ENCODE measurements at places on chromosomes 13 and 19.

- no peak for DNase-seq
Measured at GRCh38 chr13:21006141-21007005, 55.0 kb downstream of the LATS2 start.

DNA sequence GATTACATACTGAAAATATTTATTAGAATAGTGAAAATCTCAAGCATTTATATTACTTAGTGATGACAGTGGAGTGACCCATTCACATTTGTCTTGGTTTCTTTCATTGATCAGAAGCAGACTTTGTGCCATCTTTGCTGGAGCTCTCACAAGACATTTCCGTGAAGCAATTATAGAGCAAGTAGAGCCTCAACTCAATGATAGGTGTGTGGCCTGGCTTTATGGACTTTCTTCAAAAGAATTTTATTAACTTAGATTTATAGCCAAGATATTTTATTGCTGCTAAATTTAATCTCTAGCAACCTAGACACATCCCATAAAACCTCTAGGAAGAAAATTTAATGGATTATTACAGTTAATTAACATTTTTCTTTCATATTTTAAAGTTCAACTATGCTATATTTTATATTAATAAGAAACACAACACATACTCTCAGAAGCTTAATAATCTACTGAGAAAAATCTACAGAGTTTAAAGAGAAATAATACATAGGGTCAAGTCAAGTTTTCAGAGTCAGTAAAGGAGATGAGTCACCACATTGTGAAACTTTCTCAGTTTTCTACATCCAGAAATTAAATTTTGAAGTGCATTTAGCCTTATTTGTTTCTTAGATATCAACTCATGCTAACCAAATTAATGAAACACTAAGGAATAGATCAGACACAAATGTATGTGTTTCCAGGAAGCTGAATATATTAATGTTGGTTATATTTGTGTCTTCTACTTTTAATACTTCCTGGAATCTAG, 160.5 kb downstream of the LACC1 start:
- no peak for DNase-seq

DNA sequence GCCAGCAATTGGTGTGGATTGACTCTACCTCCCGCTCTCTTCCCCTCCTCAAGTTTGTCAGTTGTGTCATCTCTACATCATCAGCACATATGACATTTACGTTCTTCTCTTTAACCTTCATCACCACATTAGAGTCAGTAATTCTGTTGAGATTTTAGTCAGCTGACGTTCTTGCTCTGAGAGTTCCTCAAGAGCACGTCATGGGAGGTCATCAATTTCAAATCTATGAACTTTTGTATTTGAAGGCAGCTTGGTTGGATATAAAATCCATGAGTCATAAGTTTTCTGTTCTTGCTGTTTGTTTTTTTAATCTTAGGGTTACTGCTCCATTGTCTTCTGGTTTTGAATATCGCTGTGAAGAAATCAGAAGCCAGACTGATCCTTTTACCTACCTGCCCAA, 21.8 kb upstream of the ARGLU1 start:
- no peak for DNase-seq

GRCh38 chr13:30830638-30830965, 75.5 kb upstream of the MEDAG start:
- DNase-seq, result no peak

GRCh38 chr13:32600890-32601289, 14.6 kb downstream of the PDS5B start:
- no peak for DNase-seq

DNA sequence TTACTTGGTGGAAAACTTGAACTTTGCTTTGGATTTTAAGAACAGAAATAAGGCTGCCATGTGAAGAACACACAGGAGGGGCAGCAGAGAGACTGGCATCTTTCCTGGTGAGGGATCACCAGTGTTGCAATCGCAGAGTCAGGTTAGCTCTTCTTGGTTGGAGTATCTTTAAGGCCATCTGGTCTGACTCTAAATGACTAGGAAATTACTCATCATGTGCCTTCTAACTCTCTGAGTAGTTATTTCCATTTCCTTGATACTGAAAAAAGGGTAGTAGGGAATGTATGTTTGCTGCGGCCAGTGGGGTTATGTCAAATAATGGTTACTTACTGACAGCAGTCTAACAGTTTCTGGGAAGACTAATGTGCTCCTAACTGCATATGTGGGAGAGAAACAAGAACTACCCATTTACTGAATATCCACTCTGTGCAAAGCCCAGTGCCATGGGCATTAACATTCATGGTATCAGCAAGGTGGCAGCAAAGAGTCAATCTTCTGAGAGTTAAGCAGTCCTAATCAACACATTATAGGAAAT, 122.1 kb downstream of the COG6 start:
- DNase-seq, result peak; percentile 31

DNA sequence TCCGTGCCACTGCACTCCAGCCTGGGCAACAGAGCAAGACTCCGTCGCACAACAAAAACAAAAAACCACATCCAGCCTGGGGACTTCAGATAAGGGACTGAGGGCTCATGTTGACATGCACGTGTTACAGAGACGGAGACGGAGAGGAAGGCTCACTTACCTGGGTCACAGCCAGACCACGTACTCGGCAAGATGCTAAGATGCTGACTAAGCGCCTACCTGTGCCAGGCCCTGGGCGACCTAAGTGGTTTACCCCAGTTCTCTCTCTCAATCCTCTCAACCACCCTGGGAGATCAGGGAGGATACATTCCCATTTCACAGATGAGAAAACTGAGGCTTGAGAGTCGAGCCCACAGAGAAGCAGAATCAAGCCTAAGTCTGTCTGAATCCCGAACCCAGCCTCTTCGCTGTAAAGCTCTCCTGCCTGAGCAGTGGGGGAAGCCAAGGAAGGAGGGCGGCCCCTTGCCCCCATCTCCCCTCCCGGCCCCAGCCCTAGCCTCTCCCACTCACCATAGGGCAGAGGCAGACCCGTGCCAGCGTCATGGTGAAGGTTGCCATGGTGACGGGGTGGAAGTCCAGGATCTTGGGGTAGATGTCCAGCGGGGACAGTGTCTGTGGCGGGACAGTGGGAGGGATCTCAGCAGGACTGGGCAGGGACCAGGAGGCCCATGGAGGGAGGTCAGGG, 13.5 kb downstream of the ERCC2 start:
- DNase-seq, result no peak

- DNase-seq, result no peak
Measured at GRCh38 chr19:49853852-49854377, 3.0 kb downstream of the PTOV1 start.

GRCh38 chr19:48760504-48761205, 5.3 kb downstream of the FGF21 start:
- no peak for DNase-seq

DNA sequence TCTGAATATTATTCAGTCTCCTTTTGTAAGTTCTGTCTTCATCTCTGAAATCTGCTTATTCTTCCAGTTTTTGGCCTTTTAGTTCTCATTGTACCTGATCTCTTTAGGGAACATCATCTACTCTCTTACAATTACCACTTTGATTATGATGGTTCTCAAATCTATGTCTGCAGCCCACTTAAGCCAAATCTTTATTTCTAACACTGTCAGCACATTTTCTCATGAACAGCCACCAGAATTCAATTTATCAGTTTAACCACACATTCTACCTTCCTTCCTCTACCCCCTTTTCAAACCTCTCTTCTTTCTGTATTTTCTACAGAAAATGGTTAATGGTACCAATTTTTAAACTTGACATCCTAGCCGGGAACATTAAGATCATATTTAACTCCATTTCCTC, 175.3 kb downstream of the FGF14 start:
- no peak for DNase-seq

GRCh38 chr13:23044906-23045305, 135.9 kb upstream of the SGCG start:
- no peak for DNase-seq

DNA sequence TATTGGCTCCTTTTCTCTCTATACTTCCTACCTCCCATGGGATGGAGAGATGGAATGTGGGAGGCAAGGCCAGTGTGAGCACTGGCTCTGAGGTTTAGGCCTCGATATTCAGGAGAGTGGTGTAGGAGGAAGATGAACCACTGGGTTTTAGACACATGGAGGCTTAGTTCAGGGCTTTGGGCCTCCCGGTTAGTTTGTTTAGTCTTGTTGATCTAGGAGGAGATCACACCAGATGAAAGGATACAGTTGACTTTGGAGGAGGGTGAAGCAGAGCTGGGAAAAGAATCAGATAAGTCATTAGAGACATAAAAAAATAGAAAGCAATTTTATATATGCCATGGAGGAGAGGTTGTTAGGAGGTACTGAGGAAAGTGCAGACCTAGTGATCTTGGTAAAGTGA, 30.9 kb downstream of the RNASEH2B start:
- no peak for DNase-seq

DNA sequence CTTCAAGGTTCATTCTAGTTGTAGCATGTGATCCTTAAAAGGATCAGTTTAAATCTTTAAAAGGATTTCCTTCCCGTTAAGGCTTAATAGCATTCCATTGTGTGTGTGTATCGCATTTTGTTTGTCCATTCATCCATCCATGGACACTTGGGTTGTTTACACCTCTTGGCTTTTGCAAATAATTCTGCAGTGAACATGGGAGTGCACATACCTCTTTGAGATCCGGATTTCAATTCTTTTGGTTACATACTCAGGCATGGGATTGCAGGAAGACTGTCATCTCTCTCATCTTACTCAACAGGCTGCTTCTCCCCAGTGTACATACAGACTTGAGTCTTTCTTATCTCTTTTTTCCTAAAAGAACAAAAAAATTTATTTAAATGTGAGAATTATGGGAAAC, 1.2 kb downstream of the RNF113B start:
- no peak for DNase-seq

- no peak for DNase-seq
Measured at GRCh38 chr13:93268327-93269028, 41.9 kb downstream of the GPC6 start.

DNA sequence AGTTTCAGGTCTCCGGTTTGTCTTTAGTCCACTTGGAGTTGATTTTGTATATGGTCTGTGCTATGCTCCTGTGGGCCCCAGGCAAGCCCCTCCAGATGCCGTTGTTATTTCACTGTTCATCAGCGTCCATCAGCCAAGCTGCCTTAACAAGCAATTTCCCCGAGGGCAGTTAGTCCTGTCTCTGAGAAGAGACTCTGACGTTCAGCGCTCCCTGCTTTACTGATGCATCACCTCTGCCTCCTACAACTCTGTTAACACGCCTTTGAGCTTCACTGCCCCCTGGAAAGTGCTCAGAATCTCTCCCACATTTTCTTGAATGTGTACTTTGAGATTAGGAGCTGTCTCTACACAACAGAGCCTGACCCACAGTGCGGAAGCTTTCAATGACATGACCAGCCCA, 41.8 kb upstream of the UBAC2 start:
- no peak for DNase-seq

DNA sequence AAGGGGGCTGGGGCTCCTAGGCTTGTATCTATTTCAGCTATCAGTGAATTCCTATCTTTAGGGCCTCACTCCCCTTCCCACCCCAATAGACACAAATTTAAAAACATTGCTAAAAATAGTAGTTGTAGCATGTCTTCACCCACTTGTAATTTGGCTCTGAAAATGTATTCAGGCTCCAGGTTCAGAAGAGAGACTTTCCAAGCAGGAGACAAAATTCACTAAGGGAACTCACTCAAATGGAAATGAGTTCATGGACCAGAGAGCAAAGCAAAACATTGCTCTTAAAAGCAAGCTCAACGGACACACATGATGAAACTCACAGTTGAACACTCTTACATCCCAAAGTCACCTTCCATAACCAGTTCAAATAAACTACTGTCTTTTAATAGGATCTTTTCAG, 36.8 kb downstream of the PHF11 start:
- no peak for DNase-seq

DNA sequence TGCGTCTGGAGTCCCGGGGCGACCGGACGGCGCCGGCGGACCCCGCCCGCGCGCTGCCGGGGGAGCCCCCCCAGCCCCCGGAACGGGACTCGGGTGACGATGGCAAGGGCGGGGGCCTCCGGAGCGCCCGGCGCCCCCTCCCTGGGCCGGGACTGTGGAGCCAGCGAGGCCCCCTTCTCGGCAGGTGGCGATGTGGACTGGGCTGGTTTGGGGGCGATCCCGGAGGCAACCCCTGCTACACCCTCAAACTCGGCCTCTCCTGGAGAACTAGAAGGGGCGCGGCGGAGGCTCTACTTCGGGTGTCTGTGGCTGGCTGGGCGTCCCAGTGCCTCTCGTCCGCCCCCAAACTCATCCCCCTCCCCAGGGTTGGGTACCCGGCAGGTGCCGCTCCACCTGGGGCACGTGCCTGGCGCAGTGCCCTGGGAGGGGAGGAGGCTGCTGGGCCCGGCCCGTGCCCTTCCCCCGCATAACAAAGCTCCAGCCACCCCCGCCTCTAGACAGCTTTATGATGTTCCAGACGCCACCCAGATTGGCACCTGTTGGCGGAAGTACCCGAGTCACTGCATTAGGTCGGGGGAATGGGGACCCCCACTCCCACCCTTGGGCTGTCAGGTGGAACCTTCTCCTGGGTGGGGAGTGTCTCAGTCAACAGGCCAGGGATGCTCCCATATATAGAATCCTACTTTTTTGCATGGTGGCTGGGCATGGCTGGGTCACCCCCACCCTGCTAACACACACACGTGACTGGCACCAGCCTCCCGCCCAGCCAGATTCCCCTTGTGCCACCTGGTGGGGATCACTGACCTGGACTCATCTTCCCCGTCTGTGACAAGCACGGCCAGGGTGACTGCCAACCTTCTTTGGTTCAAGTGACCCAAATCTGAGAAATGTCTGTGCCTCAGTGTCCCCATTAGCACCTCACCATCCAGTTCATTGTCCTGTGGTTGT, 722 bp downstream of the PKN1 start:
- no peak for DNase-seq

GRCh38 chr19:6126335-6126974, 9.0 kb upstream of the ACSBG2 start:
- DNase-seq, result peak; percentile 50

DNA sequence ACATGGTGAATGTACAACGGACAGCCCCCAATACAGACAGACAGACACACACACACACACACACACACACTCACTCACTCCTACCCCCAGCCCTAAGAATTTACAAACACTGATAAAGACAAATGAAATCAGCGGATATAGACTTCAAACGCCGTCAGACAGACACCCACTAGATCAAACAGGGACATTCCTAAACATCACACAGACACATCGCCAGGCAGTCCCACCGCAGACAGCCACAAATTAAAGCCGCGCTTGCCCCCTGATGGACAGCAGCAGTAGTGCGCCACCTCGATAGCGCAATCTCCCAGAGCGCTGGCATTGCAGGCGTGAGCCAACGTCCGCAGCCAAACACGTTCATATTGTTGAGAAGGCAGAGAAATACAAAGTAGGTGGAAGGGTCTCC, 24.7 kb upstream of the ADGRE1 start:
- DNase-seq, result peak; percentile 73

DNA sequence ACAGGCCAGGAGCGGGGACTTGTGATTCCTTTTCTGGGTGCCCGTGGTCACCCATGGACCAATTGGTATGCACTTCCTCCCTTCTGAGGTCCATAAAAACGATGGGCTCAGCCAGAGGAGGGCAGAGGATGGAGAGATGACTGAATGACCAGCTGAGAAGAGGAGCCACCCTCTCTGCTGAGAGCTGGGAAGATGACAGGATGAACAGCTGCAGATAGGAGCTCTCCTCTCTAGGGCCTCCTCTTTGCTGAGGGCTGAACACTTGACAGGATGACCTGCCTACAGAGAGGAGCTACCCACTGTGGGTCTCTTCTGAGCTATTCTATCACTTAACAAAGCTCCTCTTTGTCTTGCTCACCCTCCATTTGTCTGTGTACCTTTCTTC, 4.1 kb downstream of the IGFL4 start:
- no peak for DNase-seq

- no peak for DNase-seq
Measured at GRCh38 chr19:48970923-48971395, 5.8 kb downstream of the FTL start.

- DNase-seq, result no peak
Measured at GRCh38 chr19:9078651-9079050, 8.2 kb upstream of the OR1M1 start.

All from foreskin melanocyte (primary cell).